ENCODE measurements at places on chromosomes 3 and 15.

GRCh38 chr3:72571638-72572114 is 276.6 kb downstream of the SHQ1 start:
- DNase-seq, result no peak

DNA sequence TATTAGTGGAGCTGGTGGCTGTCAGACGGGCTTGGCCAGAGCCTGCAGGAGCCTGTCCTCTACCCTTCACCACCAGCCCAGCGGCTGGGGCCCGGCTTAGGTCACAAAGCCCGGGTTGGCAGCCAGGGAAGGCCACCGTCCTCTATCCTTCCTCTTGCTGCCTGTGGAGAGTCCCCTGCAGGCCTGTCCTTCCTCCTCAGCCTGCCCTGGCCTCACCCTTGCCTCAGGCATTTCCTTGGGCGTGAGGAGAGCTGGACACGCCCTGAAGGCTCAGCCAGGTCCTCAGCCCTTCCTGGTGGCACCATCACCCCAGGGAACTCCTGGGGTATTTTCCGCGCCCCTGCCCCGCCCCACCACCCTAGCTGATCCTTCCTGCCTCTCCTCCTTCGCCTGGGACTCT is 7.7 kb downstream of the CHAC1 start:
- no peak for DNase-seq

- no peak for DNase-seq
These were observed 71.1 kb upstream of the BLM start for GRCh38 chr15:90645873-90646575.

DNA sequence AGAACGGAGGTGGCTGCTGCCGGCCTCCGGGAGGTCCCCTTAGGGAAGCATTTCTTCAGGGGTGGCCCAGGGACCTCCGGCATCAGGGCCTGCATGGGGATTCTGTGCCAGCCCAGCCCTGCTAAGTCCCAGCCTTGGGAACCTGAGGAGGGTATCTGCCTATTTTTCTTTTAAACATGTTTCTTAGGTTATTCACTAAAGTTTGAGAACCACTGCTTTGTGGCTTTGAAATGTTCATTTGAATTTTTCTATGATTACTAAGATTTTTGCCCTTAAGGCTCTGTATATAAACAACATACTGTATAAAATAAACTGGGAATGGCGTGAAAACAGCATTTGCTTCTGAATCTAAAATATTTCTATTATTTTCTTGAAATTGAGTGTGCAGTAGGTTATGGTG is 24.4 kb downstream of the FAN1 start:
- no peak for DNase-seq

- DNase-seq, result no peak
These were observed 16.8 kb upstream of the OCA2 start for GRCh38 chr15:28115871-28116270.

DNA sequence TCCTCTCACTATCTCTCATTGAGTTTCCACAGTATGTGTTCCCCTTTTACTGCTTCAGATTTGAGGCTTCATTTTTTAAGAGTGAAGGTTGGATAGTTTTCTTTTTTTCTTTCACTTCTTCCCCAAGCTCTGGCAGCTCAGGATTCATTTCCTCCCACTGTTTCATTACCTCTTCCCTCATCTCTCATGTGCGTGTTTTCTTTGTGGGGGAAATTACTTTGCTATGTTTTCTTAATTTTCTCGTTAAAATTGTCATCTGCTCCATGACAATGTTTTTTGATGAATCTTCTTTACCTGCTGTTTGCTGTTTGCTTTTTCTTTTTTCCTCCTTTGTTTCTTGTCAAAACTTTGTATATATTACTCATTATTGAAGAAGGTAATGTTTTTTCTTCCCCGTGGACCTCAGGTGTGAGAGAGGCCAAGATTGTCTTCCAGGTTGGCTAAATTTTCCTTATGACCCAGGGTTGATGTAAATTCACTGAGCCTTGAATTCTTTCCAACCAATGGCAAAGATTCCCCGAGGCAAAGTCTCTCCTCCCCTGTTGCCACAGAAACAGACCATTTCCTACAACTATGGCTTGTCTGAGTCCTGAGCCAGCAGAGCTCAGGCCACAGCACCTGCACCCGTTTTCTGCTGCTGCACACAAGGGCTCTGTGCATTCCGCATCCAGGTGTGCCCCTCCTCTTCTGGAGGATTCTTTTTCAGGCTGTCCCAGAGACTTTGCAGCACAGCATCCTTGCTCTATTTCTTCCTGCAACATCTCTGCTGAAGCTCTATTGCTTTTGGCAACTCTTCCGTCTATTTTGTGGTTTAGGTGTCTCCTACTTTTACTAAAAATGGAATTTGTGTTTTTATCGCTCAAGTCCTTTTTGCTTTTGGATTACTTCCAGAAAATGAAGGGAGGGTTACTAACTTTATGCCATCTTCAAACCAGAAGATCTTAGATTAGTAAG is 66.1 kb downstream of the NOX5 start:
- no peak for DNase-seq

GRCh38 chr15:101031213-101031612 is 112.1 kb downstream of the LRRK1 start:
- no peak for DNase-seq

- DNase-seq, result peak; percentile 21
These were observed 50.7 kb downstream of the APBA2 start for GRCh38 chr15:28936481-28936881.

GRCh38 chr3:90062631-90063200 is 955.3 kb downstream of the EPHA3 start:
- no peak for DNase-seq

DNA sequence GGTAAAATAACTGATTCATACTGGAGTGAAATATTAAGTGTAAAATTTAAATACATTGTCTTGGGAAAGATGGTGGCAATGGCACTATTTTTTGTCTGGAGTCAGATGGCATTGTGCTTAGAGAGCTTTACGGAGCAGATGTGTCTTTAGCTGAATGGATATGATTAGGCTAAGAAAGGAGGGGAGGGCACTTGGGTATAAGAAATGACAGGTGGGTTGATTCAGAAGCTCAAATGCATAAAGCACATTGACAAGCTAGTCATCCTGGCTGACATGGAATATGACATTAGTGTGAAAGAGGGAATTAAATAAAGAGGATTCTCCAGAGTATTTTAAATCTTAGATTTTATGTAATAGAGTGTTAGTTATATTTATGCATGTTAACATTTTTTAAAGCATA is 570.1 kb upstream of the CBLB start:
- peak; percentile 56 for DNase-seq

GRCh38 chr3:184907681-184908649 is 96.0 kb downstream of the VPS8 start:
- no peak for DNase-seq
